ENCODE measurements at places on chromosomes 16 and 17. TPM values are rescaled to one million over a fixed set of nuclear protein-coding genes. Genes with fewer than 3 reads are reported as not detected.

DNA sequence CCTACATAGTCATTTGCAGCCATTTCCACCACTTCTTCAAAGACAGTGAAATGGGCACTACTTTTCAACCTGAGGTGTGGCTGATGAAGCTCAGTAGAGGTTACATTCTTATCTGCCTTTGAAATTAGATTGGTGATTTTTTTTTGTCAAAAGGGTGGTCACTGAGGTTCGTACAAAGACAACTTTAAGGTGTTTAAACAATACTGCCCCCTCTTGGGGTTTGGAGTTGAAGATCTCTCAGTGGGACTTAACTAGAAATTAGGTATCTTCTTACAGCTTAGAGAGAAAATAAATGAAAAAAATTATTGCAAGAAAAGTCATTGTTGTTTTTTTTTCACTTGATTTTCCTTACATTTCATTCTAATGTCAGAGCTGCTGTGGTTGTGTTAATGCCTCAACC is 713.2 kb downstream of the CDH11 start:
- H3K27ac ChIP-seq = no peak overlapping the region
- DNase-seq = no peak
- no peaks in the 10 kb centered on the region for H3K4me1 ChIP-seq
- no peak overlapping the region for H3K4me3 ChIP-seq
- no peaks in the 10 kb centered on the region for H3K36me3 ChIP-seq

- peak; percentile 39 for DNase-seq
- peak overlapping the region; percentile 96 for H3K4me3 ChIP-seq
- H3K36me3 ChIP-seq = no peaks in the 10 kb centered on the region
- peaks cover 15% of the 10 kb centered on the region for H3K4me1 ChIP-seq
Measured at GRCh38 chr16:84699147-84699711, 571 bp upstream of the USP10 start.

DNA sequence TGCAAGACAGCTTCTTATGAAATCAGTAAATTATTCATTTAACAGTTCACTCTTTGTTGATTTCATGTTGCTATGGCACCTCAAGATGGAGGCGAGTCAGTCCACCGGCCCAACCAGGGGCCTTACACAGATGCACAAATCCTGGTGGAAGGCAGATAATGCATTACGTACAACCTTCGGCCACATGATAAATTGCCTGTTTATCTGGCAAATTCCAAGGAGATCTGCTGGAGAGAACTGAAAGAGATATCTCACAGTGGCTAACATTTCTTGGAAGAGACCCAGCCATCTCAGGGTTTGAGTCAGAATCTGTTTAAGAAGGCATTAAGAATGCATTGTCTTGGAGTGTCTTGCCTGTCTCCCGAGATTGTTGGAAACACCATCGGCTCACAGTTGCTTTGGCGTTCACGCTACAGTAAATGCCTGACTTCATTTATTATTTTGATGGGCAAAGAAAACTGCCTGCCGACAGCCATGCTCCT is 225.6 kb downstream of the MSI2 start:
- no peaks in the 10 kb centered on the region for H3K27me3 ChIP-seq
- DNase-seq = no peak
- H3K4me3 ChIP-seq = no peak overlapping the region
- no peak overlapping the region for H3K27ac ChIP-seq

- no peak overlapping the region for H3K4me3 ChIP-seq
- no peaks in the 10 kb centered on the region for H3K36me3 ChIP-seq
- peak; percentile 41 for DNase-seq
- no peaks in the 10 kb centered on the region for H3K4me1 ChIP-seq
- no peak overlapping the region for H3K27ac ChIP-seq
Measured at GRCh38 chr16:20851601-20852000, 45.3 kb downstream of the REXO5 start.

- no peak overlapping the region for H3K27ac ChIP-seq
- no peaks in the 10 kb centered on the region for H3K4me1 ChIP-seq
- H3K27me3 ChIP-seq = no peaks in the 10 kb centered on the region
- peak; percentile 61 for DNase-seq
- no peaks in the 10 kb centered on the region for H3K36me3 ChIP-seq
Measured at GRCh38 chr17:66398059-66398458, 95.6 kb downstream of the PRKCA start.

DNA sequence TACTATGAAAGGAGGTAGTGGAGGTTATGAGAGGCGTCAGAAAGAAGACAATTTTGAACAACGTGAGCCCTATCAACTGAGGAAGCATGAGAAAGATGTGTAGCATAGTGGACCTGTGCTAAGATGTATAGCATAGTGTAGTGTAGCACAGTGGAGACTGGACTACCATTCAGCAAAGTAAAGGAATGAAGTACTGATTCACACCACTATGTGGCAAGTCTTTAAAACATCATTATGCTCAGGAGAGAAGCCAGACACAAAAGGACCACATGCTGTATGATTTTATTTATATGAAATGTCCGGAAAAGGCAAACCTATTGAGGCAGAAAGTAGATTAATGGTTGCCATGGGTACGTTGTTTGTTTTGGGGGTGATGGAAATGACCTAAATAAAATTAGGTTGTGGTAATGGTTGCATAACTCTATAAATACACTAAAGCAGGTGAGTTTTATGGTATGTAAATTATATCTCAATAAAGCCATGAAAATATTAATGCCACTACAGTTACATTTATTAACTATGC is 20.4 kb upstream of the XYLT1 start:
- H3K27ac ChIP-seq = no peak overlapping the region
- H3K36me3 ChIP-seq = no peaks in the 10 kb centered on the region
- no peaks in the 10 kb centered on the region for H3K4me1 ChIP-seq
- H3K4me3 ChIP-seq = no peak overlapping the region
- DNase-seq = no peak

DNA sequence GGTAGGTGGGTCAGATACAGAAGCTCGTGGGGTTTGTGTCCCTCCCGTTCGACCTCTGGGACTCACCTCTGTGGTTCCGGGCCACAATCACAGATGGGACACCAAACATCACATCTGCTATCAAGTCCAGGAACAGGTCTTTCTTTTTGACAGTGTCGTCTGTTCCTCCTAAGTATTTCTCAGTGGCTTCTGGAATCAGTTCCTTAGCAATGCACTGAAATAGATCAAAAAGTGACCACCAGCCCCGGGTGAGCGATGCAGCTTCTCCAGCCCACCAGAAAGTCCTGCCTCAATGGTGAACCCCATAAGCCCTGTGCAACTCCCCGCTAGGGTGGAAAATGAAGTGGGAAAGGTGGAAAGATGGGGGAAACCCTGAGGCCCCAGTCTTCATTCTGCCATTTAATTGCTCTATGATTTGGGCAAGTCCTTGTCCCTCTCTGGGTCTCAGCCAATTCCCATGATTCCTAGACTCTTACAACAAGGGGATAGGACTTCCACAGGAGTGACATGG is 22.4 kb downstream of the CES1 start:
- H3K27ac ChIP-seq = no peak overlapping the region
- DNase-seq = no peak
- H3K27me3 ChIP-seq = no peaks in the 10 kb centered on the region
- no peak overlapping the region for H3K4me3 ChIP-seq

GRCh38 chr16:1990351-1991134 is 773 bp downstream of the SYNGR3 start:
- peak; percentile 68 for DNase-seq
- H3K4me3 ChIP-seq = peak overlapping the region; percentile 8
- H3K4me1 ChIP-seq = peaks cover 21% of the 10 kb centered on the region
- peaks cover 23% of the 10 kb centered on the region for H3K27me3 ChIP-seq

Gene MILR1
- 5.3 TPM for total RNA-seq

Gene KRT14
- total RNA-seq = not detected

Gene NDRG4
- 9.8 TPM for total RNA-seq

Gene IL21R
- total RNA-seq = 0.56 TPM
